ENCODE measurements at places on chromosomes 7 and 10.
A peak's percentile ranks its signal among the peaks of the same experiment; 100 is the strongest.

- DNase-seq: no peak
Observed at GRCh38 chr10:97411406-97411805, 10.3 kb upstream of the RRP12 start.

GRCh38 chr10:29681676-29682448 is 47.1 kb upstream of the SVIL start:
- DNase-seq: no peak

DNA sequence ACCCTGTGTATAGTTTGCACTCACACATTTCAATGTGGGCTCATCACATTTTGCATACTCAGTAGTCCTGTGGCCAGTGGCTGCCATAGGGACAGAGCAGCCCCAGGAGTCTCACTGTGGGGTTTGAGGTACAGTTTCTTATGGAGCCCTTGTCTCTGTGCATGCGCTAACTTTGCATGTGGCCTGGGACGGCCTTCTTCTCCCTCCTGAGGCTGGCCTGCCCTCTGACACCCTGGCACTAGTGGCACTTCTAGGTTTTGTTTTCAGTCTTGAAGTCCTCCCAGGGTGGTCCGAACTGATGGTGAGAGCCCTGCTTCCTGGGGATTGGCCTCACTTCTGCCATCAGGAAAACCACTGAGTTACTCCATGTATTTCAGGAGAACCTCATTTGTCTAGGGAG is 21.2 kb downstream of the NACAD start:
- DNase-seq: no peak

DNA sequence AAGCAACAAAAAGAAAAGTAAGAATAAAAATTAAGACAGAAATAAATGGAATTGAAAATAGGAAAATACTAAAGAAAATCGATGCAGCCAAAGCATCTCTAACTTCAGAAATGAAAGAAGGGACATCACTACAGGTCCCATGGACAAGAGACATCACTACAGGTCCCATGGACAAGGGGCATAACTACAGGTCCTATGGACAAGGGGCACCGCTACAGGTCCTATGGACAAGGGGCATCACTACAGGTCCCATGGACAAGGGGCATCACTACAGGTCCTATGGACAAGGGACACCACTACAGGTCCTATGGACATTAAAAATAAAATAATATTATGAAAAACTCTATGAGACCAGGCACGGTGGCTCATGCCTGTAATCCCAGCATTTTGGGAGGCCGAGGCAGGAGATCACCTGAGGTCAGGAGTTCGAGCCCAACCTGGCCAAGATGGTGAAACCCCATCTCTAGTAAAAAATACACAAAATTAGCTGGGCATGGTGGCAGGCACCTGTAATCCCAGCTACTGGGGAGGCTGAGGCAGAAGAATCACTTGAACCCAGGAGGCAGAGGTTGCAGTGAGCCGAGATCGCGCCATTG is 101.0 kb upstream of the DNAAF5 start:
- DNase-seq: no peak

DNA sequence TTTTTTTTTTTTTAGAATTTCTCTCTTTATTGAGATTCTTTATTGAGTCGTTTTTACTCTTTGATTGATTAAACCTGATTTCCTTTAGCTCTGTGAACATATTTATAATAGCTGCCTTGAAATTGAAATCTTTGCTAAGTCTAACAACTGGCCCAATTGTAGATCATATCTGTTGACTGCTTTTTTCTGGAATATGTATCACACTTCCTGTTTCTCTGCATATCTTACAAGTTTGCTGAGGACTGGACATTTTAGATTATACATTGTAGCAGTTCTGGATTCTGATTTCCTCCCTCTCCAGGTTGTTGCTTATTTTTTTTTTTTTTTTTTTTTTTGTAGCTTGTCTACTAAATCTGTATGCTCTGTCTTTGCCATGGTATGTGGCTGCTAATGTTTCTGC is 56.3 kb downstream of the PRKAR2B start:
- no peak for DNase-seq

DNA sequence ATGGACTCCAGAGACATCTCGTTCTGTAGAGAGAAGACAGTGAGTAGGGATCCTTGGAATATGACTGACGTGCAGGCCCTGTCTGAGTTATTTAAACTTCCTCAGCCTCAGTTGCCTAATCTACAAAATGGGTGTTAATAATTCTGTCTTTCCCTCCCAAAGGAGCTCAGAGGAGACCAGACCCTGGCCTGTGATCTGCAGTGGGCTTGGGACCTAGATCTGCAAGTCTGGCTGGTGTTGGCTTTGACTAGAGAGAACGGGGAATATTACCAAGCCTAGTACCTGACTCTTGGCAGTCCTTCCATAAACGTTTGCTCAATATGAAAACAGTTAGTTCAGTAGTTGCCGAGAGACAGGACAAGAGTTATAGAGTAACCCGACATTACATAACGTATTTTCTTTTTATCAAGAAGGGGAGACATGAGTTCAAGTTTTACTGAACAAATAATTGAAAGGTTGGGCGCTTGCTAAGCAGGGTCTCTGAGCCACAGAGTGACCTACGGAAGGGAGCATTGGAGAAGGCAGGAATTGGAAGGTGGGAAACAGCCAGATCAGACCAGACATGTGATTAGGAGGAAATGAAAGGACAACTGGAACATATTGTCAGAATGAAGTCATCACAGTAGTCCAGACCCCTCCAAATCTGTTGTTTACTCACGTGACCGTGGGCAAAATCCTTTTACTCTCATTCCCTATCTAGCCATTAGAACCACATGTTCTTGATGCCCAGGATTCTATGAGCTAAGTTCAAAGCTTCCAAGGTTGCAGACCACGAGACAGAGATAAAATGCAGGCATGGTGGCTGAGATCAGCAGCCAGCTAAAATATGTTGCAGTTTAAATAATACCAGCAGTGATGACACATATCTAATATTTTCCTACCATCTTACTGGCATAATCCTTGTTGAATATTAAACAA is 10.9 kb upstream of the CYP3A4 start:
- no peak for DNase-seq

DNA sequence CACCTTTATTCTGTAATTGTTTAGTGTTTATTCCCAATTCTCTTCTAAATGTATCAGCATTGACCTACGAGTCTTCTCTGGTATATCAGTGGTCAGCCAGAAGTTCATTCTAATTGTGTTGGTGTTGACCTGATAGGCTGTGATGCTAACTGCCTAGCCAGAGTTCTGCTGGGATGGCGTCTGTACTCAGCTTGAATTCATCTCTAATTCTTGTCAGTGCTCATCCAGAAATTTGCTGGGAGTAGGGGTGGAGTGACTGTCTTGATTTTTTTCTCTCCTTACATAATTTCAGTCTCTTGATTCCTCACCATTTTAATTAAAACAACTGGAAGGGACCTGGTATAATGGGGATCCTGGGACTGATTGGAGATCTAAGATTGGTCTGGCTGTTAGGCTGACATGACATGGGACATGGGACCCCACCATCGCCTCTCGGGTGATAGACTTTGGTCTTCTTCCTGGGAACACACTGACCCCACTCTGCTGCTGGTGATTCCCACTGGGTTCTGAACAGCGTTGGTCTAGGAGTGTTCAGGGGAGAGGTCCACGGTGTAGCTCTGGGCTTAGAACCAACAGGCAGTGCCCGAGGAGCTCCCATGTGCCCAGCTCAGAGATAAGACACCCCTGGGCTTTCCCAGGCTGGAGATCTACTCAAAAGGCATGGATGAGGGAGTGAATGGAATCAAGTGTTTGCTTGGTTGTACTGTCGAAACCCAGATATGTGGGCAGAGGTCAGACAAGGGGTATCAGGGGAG is 3.8 kb downstream of the NEURL1 start:
- DNase-seq: no peak

GRCh38 chr10:14389981-14390590 is 59.4 kb upstream of the FRMD4A start:
- DNase-seq: no peak

GRCh38 chr7:34189031-34189430 is 283.7 kb downstream of the BMPER start:
- no peak for DNase-seq

DNA sequence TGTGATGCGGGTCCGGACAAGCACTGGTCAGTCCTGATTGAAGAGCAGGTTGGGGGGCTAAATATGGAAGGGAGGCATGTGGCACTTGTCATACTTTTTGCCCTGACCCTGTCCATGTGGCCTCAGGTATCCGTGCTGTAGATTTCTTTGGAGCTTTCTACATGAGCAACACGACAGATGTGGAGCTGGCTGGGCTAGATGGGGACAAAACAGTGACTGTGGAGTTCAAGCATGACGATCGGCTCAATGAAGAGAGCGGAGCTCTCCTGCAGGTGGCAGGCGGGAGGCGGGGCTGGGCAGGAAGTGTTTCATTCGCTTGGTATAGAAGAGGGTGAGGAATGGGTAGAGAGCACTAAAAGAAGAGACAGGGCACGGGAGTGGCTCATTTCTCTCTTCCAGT is 13.0 kb upstream of the CHCHD1 start:
- peak; percentile 38 for DNase-seq

GRCh38 chr10:30052062-30052461 is 7.3 kb downstream of the JCAD start:
- DNase-seq: no peak

Measured in stimulated activated CD4-positive, alpha-beta T cell treated with anti-CD3 and anti-CD28 coated beads, Interleukin-1b, Interleukin-23, amount 100 ng/mL, for 24 hours (primary cell).